ENCODE measurements at places on chromosomes 2 and 18.

- no peak for DNase-seq
These were observed 376.6 kb downstream of the PTH2R start for GRCh38 chr2:208783184-208783583.

GRCh38 chr18:32831781-32832180 lies 59.0 kb upstream of the KLHL14 start:
- no peak for DNase-seq

DNA sequence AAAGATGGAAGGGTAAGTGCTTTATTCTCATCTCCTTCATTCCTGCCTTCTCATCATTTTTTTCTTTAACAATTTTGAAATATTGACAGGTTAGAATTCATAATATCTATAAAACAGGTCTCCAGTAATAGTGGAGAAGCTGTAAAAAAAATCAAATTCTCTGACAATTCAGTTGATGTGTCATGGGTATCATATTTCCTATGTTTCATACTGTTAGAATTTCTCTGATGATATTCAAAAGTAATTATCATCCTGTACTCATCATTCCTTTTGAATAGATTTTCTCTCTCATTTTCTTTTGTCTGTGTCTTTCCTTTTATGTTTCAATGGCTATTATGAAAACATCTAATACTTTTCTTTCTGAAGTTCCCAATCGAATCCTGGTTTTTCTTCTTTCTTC lies 97.7 kb downstream of the CPS1 start:
- DNase-seq: no peak

- DNase-seq: no peak
These were observed 148.8 kb downstream of the SMAD7 start for GRCh38 chr18:48801728-48802542.

GRCh38 chr2:12717191-12718014 lies 667 bp downstream of the TRIB2 start:
- no peak for DNase-seq

Data from GF-D8 (cell line).